ENCODE measurements at places on chromosomes 4 and X.
A peak's percentile ranks its signal among the peaks of the same experiment; 100 is the strongest.

DNA sequence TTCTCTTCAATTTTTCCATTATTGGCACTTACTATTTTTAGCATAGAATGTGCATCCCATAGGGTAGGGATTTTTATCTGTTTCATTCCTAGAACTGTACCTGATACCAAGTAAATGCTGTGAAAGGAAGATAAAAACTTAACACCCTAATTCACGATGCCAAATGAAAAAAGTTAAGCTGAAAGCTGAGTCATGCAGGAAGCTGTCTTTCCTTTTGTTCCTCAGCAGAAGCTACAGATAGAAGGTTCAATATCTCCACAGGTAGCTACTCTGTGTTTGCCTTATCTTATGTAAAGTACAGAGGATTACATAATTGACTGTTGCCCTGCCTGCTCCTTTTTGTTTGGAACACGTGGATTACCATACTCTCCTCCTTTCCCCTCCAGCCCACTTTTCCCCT is 77.0 kb downstream of the LRP2BP start:
- peak; percentile 81 for DNase-seq

DNA sequence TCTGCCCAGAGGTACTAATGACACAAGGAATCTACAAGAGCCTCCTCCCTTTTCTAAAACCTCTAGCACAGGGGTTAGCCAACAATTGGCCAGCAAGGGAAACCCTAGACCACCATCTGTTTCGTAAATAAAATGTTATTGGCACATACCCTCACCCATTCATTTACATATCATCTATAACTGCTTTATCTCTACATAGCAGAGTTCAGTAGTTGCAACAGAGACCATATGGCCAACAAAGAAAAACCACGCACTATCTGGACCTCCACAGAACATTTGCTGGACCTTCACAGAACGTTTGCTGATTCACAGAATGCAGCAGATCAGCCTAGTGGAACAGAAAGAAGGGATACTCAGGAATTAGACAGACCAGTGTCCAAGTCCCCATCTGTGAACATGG is 9.4 kb downstream of the SLC2A9 start:
- no peak for DNase-seq

DNA sequence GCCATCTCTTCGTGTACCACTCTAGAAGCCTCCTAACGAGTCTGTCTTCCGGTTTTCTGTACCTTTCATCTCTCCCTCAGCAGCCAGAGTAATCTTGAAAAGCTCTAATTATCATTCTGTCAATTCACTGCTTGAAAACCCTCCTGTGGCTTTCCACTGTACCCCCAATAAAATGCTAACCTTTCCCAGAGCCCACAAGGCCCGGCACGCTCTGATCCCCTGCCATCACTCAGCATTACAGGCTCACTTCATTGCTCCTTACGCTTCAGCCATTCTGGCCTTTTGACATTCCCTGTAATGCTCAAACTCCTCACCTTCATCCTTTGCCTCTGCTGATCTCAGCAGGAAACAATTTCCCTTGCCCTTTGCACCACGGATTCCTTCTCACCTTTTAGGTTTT is 112.9 kb downstream of the ARHGAP10 start:
- DNase-seq = no peak

DNA sequence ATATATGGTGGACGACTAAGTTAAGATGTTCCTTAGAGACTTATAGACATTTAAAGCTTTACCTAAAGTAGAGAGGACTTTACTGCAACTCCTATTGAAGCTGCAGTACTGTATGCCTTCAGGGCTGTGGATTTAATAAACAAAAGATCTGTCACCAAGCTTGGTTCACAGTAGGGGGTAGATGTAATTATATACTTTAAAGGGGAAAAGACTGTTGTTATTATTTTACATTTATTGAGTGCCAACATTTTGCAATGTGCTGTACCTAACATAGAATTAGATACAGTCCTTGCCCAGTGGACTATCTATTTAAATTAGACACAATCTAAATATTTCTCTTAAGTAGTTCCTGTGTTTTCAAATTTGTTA is 67.2 kb downstream of the SLIT2 start:
- DNase-seq = no peak

GRCh38 chr4:2288051-2288541 is 26.2 kb upstream of the MXD4 start:
- no peak for DNase-seq

- no peak for DNase-seq
Observed at GRCh38 chrX:134949271-134949670, 41.5 kb upstream of the SMIM10 start.

DNA sequence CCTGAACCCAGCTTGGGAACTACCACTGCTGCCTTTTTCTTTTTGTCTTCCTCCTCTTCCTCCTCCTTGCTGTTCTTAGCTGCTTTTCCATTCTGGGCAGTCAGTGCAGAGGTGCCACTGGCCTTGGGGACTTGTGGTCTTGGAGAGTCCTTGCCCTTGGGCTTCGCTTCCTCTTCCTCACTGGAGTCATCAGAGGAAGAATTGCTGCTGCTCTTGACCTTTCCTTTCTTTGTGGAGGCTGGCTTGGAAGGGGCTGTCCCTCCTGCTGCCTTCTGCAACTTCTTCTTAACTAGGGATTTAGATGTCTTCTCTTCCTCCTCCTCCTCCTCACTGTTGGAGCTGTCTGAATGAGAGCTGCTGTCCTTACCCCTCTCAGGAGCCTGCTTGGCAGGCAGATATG is 53.2 kb downstream of the FAM9B start:
- no peak for DNase-seq

GRCh38 chr4:10003666-10004065 is 17.6 kb downstream of the SLC2A9 start:
- DNase-seq = no peak

DNA sequence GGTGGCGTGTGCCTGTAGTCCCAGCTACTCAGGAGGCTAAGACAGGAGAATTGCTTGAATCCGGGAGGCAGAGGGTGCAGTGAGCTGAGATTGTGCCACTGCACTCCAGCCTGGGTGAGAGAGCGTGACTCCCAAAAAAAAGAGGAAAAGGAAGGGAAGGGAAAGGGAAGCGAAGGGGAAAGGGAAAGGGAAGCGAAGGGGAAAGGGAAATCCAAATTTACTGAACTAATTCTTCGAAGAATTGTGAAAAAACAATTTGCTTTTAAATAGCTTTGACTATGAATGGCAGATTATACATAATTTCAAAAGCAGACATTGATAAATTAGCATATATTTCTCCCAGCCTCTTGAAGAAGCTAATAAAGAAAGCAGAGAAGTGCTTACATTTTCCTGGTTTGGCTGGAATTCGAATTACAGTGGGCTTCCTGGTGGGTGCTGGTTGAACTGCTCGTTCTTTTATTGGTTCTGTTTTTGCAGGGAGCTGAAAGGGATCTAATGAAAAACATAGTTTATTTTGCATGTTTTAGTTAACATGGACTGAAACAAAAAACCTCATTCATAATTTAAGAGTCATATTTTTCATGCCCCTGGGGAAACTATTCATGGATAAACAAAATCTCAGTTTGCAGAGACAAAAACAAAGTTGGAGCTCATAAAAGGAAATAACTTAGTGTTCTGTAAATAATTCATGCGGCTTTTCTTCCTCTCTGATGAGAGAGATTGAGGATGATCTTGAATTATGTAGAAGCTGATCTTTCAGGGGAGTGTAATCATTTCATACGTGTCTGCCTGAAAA is 66.0 kb downstream of the RPS3A start:
- no peak for DNase-seq

- DNase-seq = no peak
Observed at GRCh38 chr4:3041192-3042142, 32.9 kb downstream of the HTT-AS start.

GRCh38 chr4:108172753-108173598 is 4.2 kb upstream of the LEF1 start:
- no peak for DNase-seq

DNA sequence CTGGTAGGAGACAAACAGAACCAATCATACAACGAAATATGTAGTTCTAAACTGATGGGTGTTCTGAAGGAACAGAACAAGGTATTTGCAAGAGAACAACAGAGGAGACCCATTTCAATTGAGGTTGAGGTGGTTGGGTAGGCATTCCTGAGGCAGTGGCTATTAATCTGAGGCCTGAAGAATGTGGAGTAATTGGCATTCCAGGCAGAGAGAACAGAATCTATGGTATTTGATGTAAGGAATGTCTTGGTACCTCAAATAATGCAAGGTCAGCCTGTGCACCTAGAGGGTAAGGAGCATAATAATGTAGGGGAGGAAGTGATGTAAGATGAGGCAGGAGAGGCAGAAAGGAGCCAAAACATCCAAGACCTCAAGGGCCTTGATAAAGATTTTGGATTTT is 109.5 kb upstream of the TEX13C start:
- peak; percentile 70 for DNase-seq

GRCh38 chr4:121951521-121952110 is at the start of gene TRPC3:
TSS of gene TRPC3 (minus strand) at chr4:121952060. CDS start at chr4:121951680, 380 bp downstream.
- no peak for DNase-seq

Data from iPS DF 19.7 (cell line).